ENCODE measurements at places on chromosomes 11 and 22.

GRCh38 chr11:115941481-115941993 lies 437.3 kb upstream of the CADM1 start:
- DNase-seq = no peak

- no peak for DNase-seq
Measured at GRCh38 chr11:62115085-62115694, 8.6 kb upstream of the INCENP start.

- DNase-seq = no peak
Measured at GRCh38 chr22:23181721-23182308, 1.5 kb downstream of the BCR start.

- no peak for DNase-seq
Measured at GRCh38 chr22:25186140-25186539, 13.5 kb upstream of the CRYBB3 start.

- DNase-seq = no peak
Measured at GRCh38 chr11:97717922-97718321, 1302.8 kb upstream of the CNTN5 start.

- DNase-seq = no peak
Measured at GRCh38 chr22:29313576-29314466, 1.7 kb downstream of the RASL10A start.

GRCh38 chr11:66694732-66695207 lies 17.1 kb upstream of the RBM4B start:
- peak; percentile 80 for DNase-seq

GRCh38 chr11:11125618-11126017 lies 227.4 kb downstream of the CSNK2A3 start:
- no peak for DNase-seq

DNA sequence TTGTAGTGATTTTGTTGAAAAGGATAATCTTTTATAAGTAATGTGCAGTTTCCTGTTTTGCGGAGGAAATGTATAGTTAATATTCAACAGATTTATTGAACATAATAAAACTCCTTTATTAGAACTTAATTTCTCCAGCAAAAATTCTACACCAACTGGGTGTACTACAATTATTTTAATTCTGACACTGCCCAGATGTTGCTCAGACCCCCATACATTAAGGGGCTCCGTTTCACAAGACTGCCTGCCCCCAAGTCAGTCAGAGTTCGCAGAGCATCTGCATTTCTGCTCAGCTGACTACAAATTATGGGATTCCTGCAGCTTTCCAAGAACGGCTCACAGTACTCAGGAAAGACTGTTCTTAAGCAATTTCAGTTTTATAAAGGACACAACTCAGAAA lies 6.2 kb downstream of the CEP57 start:
- no peak for DNase-seq

GRCh38 chr11:47916361-47916841 lies 64.0 kb upstream of the PTPRJ start:
- peak; percentile 31 for DNase-seq

- DNase-seq = no peak
Measured at GRCh38 chr11:59204746-59205145, 8.0 kb downstream of the MPEG1 start.

Measured in hindlimb muscle (tissue), 1 donor.